ENCODE measurements at places on chromosomes 3 and 15.

- peak; percentile 50 for DNase-seq
Observed at GRCh38 chr15:99421172-99421656, 144.6 kb upstream of the MEF2A start.

- DNase-seq: no peak
Observed at GRCh38 chr3:125037498-125038150, 18.2 kb downstream of the HEG1 start.

DNA sequence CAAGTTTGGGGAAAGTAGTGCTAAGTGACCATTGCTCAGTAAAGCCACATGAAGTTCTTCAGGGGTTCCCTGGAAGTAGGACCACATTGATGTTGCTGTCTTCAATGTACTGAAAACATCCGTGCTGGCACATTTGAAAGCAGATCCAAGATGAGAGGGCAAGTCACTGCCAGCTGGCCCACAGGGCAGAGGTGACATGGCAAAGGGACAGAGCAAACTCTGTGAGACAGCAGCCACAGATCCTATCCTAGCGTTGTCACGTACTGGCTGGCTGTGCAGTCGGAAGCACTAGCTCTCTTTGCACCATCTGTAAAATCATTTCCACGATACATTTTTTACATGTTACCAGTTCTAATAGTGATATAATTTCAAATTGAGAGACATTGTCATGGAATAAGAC, 13.8 kb downstream of the MUC13 start:
- no peak for DNase-seq

- DNase-seq: no peak
Observed at GRCh38 chr15:89936051-89936785, 23.5 kb upstream of the ARPIN start.

DNA sequence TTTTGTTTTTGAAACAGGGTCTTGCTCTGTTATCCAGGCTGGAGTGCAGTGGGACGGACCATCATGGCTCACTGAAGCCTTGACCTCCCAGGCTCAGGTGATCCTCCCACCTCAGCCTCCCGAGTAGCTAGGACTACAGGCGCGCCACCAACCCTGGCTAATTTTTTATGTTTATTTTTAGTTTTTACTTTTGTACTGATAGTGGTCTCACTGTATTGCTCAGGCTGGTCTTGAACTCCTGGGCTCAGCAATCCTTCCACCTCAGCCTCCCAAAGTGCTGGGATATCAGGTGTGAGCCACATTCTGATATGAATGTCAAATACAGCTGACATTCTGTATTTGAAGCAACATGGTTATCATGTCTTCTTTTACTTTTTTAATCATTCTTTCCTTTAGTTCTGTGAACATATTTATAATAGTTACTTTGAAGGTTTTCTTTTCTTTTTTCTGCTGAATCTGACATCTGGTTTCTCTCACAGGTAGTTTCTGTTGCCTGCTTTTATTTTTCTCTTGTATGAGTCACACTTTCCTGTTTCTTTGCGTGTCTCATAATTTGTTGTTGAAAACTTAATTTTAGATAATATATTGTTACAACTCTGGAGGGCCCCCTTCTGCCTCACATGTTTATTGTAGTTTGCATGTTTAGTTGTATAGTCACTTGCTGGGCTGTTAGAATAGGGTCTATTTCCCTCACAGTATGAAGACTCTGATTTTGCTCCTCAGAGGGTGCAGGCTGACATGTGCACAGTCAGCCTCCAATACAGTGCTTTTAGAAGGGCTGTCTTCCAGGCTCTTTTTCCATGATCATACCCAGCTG, 8.4 kb upstream of the CNTN4 start:
- DNase-seq: no peak

DNA sequence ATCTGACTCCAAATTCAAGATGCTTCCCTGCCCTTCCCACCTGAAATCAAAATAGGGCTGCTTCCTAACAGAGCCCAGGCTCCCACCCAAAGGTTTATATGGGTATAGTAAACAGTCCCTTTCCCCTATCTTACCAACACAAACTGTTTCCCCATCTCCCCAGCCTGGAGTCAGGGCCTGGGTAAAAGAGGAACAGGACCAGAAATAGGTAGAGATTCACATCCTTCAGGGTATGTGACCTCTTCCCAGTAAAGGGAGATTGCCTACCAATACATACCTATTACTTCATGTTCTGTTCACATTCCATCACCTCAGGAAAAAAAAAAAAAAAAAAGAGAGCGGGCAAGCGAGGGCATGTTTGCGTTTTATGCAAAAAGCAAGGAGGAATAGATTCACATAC, 9.7 kb upstream of the SHF start:
- DNase-seq: no peak

DNA sequence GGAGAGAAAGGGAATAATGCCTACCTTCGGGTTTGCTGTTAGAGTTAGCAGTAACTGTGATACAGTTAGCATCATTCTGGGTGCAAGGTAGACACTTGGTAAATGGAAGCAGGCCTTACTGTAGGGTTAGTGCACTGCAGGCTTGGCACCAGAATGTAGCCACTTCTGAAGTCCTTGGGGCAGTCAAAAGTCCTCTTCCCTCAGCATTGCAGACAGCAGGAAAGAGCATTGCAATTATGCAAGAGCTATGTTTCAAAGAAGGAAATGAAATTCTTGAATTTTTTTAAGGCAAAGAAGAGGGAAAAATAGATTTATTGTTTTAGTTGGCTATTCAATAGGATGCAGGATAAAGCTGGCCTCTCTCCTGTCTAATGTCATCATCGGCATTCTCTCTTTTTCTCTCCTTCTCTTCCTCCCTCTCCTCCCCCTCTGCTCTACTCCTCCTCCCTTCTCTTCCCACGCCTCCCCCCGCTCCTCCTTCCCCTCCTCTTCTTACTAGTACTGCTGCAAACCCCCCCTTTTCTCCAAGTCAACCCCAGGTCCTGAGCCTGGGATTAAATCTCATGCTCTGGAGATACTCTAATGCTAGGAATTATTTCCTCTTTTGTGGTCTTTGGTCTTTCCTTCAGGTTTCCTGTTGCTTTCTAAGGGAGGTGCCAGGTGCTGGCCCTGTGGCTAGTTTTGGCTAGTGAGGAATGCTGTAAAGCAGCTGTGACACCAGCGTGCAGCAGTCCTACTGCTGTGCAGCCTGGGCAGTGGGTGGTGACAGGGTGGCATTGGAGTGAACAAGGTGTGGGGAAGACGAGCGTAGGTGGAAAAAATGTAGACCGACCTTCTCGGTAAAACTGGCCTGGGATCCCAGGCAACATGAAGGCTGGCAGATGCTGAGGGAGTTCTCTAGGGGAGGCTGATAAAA, 21.7 kb downstream of the EEFSEC start:
- DNase-seq: no peak

DNA sequence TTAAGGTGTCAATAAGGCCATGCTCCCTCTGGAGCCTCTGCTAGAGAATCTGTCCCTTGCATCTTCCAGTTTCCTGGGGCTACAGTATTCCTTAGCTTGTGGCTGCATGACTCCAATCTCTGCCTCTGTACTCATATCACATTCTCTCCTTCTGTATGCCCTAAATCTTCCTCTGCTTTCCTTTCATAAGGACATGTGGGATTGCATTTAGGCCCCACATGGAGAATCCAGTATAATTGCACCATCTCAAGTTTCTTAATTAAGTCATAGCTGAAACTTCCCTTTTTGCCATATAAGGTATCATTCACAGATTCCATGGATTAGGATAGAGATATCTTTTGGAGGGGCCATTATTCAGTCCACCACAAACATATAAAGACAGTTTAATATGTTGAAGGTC, 409.8 kb upstream of the TMCO5A start:
- no peak for DNase-seq

DNA sequence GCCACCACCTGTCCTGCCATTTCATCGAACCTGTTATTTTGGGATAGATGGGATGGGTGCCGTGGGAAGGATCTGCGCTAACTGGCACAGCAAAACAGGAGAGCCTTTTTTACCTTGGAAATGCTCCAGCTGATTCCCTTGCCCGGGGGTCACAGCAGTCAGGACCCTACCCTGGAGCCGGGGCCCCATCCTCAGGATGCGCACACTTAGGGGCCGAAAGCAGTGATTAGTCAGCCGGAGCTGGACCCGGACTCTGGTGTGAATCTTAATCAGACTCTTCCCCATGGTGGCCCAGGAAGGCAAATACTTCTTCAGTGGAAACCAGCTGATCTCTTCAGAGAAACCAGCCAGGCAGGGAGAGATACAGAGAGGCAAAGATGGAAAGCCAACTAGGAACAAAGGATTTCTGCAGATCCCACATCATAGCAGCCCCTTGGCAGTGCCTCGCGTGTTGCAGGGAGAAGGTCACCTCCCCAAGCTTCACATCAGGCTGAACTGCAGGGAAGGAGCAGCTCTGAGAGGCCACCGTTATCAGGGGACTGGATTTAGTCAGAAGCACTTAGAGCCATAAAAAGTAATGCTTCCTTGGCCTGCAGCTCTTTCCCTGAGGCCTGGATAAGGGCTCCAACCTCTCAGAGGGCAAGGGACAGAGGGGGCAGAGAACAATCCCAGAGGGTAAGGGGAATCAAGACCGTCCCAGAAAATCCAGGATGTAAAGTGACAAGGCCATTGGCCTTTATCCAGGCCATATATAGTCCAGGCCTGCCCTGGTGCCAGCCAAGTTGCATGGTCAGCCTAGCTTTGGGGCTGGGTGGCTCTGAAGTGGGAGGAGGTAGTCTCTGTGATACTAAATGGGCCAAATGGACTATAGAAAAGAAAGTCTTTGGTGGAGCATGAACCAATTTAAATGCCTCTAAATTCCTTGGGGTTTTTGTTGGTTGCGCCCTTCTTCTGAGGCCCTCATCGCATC, 52.9 kb downstream of the WDR76 start:
- no peak for DNase-seq

GRCh38 chr3:73236867-73237266, 175.4 kb downstream of the EBLN2 start:
- no peak for DNase-seq

- DNase-seq: no peak
Observed at GRCh38 chr15:57680021-57680420, 26.5 kb upstream of the POLR2M start.

- DNase-seq: no peak
Observed at GRCh38 chr3:181317508-181317907, 328.0 kb upstream of the DNAJC19 start.

DNA sequence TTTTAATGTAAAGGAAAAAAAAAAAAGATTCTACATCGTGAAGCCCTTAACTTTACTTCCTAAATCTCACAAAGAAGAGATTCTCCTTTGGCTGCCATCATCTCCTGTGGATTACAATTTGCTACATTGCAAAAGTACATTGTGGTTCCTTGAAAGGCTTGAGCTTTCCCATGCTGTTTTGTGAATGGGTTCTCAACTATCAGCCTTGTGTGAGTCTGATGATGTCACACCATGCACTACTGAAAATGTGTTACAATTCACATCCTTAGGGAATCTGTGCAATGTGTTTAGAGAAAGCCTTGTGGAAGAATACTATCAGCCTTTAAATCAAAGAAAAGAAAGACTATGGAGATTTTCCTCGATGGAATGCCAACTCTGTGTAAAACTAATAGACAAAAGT, 510.0 kb upstream of the ALCAM start:
- no peak for DNase-seq

GRCh38 chr3:42159706-42160472, 68.7 kb downstream of the TRAK1 start:
- DNase-seq: peak; percentile 92

DNA sequence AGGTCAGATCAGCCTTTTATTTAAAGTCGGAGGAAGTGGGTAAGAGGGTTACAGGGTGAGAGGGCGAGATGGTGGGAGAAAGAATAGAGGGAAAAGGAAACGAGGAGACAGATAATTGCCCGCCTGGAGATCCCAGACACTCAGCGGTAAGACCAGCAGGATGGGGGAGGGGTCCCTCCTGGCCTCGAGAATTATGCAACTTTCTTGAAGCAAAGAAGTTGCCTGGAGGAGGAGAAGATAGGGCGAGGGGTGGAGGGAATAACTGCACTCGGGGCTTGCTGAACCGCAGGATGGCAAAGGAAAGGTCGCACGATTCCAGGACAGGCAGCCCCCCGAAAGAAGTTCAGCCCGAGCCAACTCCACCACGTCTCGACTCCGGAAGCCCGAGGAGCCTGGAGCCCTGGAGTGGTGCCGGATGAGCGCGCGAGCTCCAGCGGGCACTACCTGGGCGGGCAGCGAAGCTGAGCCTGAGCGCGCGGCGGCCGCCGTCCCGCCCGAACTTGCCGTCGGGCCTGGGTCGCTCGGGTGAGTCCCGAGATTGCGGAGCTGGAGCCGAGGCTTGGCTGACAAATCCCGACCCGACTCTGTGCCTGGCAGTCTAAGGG, 402 bp downstream of the WWTR1 start:
- peak; percentile 83 for DNase-seq

- DNase-seq: no peak
Observed at GRCh38 chr3:161081633-161082032, 23.5 kb downstream of the B3GALNT1 start.

- no peak for DNase-seq
Observed at GRCh38 chr15:38059665-38060064, 125.2 kb downstream of the TMCO5A start.

DNA sequence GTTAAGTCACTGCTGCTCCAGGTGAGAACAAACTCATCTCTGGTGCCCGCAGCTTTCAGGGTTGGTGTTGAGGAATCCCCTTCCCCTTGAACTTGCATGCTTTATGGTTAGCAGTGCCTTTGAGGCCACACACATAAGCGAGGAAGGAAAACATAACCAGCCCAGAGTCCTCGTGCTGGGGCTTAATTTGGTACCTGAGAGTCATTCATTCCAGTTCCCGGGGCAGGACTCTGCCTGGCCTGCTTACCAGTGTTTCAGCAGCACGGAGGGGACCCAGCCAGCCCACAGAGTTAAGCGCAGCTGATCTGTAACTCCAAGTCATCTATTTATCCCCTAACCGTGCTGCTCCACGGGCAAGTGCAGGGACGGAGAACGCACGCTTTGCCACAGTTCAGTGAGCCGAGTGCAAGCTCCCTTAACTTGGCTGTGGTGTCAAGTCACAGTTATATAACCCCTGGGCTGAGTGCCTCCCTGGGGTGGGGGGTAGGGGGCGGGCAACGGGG, 302.3 kb upstream of the ICE2 start:
- no peak for DNase-seq

DNA sequence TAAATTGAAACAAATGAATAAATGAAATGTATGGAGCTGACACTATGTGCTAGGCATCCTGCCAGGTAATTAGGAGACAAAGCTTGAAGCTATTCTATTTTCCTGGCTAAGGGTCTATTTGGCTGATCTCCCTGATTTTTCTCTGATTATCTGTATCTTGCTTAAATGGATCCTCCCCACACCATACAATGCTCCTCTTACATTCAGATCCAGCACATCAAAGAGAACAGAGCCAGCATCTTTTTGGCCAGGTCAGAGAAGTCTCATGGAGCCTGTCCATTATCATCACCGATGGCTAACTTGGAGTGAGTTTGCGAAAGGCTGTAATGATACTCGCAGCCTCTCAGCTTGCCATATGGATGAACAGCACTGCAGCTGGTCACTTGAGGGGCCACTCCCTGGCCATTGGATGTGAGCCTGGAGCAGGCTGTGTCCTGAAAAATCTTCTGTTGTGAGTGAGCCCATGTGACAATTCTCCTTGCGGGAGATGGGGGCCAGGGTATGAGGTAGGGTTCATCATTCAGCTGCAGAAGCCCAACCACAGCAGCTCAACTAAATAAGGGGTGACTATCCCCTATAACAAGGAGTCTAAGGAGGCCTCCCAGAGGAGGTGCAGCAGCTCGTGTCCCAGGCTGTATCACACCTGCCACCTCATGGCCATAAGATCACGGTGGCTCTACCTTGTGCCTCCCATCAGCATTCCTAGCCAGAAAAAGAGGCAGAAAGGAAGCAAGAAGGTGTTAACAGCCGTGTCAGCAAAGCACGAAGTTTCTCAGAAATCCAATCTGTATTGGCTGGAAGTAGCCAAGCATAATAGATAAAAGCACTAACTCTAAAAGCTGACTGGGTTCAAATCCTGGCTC, 69.3 kb upstream of the ST8SIA2 start:
- no peak for DNase-seq

Data from upper lobe of right lung (tissue), 1 donor.